ENCODE measurements at places on chromosomes 3 and 15. TPM values are rescaled to one million over a fixed set of nuclear protein-coding genes. Genes with fewer than 3 reads are reported as not detected.

The FAM174B gene
- 6.1 TPM for polyA plus RNA-seq

The SGO1 gene
- polyA plus RNA-seq = not detected

The ALDH1A2 gene
- polyA plus RNA-seq = 2.3 TPM

The RASGRF1 gene
- not detected for polyA plus RNA-seq

The VIPR1 gene
- 8.3 TPM for polyA plus RNA-seq

The ACOX2 gene
- 7.6 TPM for polyA plus RNA-seq

DNA sequence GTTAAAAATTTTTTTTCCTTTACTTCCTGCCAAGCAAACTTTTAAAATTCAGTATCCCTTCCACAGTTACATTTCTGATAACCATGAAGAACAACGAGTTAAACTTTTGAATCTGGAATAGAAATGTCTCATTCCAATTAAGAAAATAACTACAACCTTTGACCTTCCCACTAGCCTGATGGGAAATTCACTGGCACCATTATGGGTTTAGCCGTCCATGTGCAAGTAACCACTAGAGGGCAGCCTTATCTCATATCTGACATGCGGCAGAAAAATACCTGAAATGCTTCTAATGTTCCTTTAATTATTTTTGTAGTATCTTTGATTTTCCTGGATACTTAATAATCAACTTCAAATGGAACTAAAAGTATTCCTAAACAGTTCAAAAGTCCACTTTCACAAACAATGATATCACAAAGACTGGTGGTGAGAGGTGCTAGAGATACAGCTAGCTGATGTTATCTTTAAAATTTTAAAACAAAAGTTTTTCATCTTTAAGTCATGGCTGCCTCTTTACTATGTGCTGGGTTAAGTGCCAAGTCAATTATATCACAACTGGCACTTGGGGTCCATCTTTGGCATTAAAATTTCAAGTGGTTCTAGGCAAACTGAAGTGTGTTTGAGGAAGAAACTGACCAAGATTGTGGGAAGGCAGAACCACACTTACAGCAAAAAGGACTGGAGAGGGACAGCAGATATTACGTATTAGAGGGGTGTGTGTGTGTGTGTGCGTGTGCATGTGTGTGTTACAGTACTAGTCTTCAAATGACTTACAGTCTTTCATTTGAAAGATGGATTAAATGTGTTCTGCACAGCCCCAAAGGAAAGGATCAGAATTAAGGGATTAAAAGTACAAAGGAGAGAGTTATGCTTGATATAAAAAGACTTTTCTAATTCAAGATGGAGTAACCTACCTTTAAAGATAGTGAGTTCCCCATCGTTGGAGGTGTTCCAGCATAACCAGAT lies 107.1 kb upstream of the ICE2 start:
- DNase-seq = peak; percentile 71

GRCh38 chr3:127738192-127738840 lies 65.6 kb downstream of the ABTB1 start:
- DNase-seq = peak; percentile 64

DNA sequence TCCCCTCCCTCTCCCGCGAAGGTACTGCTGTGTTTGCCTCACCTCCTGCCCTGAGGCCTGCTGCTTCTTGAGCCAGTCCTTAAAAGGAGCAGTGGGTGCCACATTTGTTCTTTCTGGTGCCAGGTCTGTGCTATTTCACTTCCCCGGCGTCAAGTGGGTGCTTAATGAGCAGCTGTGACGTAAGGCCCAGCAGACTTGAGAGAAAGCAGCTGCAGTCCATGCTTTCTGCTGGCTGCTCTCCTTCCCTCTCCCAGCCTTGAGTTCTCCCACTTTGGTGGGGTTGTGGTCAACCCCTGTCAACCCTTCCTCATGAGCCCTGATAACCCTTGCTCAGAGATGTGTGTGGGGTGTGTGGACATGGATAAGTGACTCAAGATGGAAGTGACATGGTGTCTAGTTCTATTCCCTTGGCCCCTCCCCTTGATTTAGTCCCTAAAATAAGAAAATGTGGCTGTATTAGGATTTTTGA lies 6.9 kb downstream of the INAFM2 start:
- no peak for DNase-seq

GRCh38 chr3:185646382-185647133 lies 60.5 kb downstream of the SENP2 start:
- no peak for DNase-seq

- DNase-seq = no peak
Observed at GRCh38 chr3:82520846-82521245, 759.4 kb upstream of the GBE1 start.

GRCh38 chr15:90597577-90597976 lies 67.9 kb downstream of the CRTC3 start:
- no peak for DNase-seq

DNA sequence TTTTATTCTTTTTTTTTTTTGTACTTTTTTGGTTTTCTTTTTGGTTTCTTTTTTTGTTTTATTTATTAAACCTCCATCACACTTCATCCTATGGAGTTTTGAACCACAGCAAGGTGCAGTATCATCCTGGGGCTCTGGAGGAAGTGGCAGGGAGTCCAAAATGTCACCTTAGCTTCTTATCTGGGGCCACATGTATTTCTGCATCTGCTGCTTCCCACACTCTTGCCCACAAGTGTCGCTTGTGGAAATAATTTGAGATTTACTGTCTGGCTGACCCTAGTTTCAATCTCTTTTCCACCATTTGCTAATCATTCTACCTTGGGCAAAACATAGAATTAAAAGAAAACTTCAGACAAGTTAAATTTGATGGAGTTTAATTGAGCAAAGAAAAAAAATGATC lies 6.4 kb downstream of the OPA1 start:
- no peak for DNase-seq

DNA sequence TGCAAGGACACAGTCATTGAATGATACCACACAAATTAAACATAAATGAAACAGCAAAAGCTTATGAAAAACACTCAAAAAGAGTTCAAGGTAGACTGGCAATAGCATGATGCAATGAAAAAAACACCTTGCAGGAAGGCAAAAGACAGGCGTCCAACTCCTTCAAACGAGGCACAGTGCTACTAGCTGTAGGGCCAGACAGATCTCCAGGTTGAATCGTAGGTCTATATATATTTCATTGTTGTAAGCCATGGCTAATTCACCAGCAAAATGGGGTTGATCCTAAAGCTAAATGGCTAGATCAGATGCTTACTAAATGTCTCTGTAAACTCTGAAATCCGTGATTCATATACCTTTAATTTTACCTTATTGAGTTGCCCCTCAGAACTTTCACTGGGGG lies 94.2 kb downstream of the THRB start:
- DNase-seq = no peak

DNA sequence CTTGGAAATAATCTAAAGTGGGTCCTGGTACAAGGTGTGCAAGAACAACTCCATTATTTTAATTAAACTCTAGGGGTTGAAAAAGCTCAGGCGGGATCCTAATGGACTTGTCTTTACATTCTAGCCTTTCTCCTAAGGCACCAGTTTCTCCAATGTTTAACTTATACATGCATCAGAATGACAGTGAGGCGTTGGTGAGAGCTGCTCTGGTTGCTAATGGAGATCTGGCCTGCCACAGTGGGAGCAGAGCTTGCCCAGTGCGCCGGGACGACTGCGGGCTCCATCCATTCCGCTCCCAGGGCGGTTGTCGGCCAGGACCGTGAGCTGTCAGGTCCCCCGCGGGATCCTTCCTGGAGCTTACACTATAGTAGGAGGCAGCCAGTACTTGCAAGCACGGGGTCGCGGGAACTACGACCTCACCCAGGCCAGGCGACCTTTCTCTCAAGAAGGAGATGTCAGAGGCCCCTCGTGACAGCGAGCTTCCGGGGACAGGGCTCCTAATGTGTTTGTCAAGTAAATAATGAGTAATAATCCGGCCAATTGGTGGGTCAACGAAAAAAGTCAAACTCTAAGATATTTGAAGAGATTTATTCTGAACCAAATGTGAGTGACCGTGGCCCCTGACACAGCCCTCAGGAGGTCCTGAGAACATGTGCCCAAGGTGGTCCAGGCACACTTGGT lies 991 bp upstream of the HIGD1A start:
- DNase-seq = peak; percentile 40

- DNase-seq = no peak
Observed at GRCh38 chr3:142224482-142225072, 808 bp downstream of the GK5 start.

GRCh38 chr15:66019368-66019767 lies 150.1 kb downstream of the RAB11A start:
- no peak for DNase-seq
